ENCODE measurements at places on chromosomes 5 and 9.

GRCh38 chr5:57054671-57055070 is 102.7 kb upstream of the MIER3 start:
- no peak for DNase-seq

DNA sequence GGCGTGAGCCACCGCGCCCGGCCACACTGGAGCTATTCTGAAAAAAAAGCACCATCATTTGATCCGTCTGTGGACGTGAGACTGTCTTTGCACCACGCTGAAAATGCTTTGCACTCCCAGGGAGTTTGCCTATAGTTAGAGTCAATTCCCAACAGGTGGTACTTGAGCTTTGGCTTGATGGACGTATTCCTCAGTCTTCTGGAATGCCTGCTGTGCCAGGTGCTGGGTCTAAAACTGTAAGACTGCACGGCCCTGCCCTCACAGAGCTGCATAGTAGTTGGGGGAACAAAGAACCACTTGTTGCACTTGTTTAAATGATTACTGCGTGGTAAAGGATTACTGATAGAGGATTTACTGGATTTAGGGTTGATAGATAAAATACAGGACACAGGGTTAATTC is 3.4 kb upstream of the CCNO start:
- no peak for DNase-seq

DNA sequence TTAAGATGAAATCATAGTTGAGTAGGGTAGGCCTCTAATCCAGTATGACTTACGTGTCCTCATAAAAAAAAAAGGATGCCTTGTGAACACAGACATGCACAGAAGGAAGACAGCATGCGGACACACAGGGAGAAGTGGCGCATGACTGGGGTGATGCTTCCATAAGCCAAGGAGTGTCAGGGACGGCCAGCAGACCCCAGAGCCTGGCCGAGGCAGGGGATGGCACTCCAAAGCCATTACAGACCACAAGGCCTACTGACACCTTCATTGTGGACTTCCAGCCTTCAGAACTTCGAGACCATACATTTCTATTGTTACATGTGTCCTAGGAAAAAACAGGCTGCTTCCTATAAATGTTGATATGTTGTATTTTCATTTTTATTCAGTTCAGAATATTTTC is 19.9 kb downstream of the EHMT1 start:
- DNase-seq, result no peak

DNA sequence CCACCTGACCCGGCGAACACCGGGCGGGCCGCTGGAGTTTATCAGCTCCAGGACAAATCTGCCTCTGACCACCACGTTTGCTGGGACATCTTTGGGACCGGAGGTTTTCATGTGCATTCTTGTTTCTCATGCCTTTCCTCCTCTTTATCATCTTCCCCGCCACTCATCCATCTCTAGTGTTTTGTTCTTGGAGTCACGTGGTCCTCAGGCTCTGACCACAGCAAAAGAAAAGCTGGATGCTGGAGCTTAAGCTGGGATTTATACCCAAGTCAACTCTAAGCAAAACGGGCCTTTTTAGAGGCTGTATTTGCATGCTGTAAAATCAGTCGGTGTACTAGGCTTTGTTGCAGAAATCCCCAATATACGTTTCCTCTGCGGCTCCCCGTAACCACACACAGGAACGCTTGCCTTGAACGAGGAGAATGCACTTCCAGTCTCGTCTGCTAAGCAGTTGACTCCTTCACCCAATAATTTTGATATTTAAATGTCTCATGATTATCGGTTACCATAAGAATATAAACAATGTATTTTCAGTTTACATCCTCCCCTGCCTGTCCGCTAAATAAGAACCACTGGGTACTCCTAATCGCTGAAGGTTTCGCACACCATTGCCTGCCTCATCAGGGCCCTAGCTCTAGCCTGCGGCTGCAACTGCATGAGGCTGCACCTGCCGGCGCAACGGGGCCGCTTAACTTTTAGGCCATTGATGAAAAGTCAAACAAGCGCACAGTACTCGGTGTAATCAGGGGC is 560 bp upstream of the NDUFS6 start:
- DNase-seq, result peak; percentile 55

GRCh38 chr5:116719106-116719505 is 144.5 kb upstream of the SEMA6A start:
- no peak for DNase-seq
